ENCODE measurements at places on chromosomes 7 and 10. TPM values are rescaled to one million over a fixed set of nuclear protein-coding genes. Genes with fewer than 3 reads are reported as not detected.

ZNF679 gene
- not detected for total RNA-seq

FGFR2 gene
- total RNA-seq = under 0.01 TPM

ANKRD30A gene
- not detected for total RNA-seq

ITIH5 gene
- total RNA-seq = 0.17 TPM

H2BK1 gene
- not detected for total RNA-seq

EXOC6 gene
- 10.1 TPM for total RNA-seq

DEPP1 gene
- total RNA-seq = 100 TPM

COX19 gene
- total RNA-seq = 9.5 TPM

VIPR2 gene
- total RNA-seq = not detected

PTPN20 gene
- total RNA-seq = 0.09 TPM

SOSTDC1 gene
- total RNA-seq = not detected

PON1 gene
- total RNA-seq = not detected

ELMO1 gene
- 0.16 TPM for total RNA-seq

STAM gene
- 19.4 TPM for total RNA-seq

KCP gene
- total RNA-seq = 0.34 TPM

MBL2 gene
- total RNA-seq = not detected

ALOX5 gene
- total RNA-seq = under 0.01 TPM

FAM131B gene
- total RNA-seq = 8.2 TPM

All from bronchial smooth muscle cell (primary cell).